ENCODE measurements at places on chromosomes 11 and 22.

DNA sequence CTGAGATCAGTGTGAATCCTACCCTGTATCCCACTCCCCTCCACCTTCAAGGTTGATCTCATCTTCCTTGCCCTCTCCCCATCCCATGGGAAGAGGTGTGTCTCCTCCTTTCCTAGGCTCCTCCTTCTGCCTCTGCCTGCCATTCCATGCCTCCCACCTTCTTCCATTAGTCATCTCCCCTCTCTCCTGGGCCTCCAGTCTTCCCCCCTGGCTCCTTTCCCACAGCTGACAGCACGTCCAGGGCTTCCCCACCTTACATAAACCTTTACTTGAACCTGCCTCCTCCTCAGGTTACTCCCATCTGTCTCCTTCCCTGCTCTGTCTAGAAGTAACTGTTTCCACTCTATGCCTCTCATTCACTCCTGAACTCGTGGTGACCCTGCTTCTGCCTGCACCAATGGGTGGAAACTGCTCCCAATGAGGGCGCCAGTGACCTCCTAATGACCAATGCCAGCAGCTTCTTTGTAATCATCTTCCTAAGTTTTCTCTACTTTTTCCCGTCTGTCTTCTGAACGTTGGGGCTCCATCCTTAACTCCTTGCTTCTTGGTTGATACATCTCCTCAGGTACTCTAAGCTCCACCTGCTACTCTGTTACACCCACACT, 266.9 kb upstream of the NARS2 start:
- DNase-seq, result peak; percentile 11

DNA sequence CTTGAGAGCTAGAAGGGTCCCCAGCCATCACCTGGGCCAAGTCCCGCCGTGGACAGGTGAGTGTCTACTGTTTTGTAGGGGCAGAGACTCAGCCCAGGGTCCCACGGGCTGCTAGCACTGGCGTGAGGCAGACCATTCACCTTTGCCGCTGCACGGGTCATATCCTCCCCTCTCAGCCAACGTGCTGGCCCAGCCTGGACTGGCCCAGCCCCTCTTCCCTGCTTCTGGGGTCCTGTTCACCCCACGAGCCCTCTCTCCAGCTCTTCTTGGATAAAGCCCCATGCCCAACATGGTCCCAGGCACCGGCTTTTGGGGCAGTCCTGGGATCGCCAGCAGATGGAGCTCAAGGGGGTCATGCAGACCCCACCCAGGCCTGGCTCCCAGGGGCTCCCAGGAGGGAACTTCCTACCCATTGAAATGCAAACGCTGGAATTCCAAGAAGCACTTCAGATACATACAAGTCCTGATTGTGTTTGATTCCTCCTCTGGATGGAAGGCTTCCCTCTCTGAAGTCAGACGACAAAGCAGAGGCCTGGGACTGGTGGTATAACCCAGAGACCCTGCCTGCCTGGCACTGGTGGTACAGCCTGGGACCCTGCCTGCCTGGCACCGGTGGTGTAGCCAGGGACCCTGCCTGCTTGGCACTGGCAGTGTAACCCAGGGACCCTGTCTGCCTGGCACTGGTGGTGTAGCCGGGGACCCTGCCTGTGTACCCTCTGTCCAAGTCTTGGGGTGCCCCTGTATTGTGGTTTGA, 8.9 kb upstream of the SEPTIN5 start:
- no peak for DNase-seq

GRCh38 chr11:94700622-94701021, 67.5 kb upstream of the AMOTL1 start:
- DNase-seq, result no peak

DNA sequence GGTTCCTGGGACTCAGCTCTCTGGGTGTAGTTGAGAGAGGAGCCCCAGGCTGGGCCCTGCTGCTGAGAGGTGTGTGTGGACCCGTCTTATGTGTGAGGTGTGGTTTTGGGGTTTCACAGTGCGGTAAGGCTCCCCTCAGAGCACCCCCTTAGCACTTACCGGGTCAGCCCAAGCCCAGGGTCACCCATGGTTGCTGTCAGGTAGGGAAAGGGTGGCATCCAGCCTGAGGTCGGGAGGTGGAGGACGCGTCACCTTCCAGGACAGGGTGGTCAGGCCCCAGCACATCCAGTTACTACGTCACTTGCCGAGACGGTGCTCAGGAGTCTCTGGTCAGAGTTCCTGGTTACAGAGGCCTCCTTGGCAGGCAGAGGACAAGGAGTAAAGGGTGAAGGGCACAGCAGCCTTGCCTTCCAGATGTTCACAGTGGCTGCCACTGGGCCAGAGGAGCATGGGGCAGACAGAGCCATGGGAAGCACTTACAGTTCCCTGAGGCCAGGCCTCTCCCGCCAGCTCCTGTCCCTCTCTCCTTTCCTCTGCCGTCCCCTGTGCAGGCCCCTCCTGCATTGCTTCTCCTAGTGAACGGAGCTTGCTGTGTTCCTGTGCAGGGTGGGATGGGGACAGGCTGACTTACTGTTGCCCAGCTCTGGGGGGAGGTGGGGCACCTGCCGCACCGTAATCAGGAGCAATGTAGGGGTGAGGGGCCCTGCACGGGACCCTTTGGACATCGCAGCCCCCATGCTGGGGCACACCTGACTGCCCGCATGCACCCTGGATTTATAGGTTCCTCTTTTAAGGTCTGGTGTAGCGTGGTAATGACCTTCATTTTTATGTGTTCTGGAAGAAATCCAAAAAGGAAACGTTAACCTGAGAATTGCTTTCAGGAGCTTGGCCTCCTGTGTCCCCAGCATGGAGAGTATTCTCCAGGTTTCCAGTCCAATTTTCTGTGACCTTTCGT, 285.9 kb downstream of the TBC1D22A start:
- no peak for DNase-seq

- DNase-seq, result no peak
Measured at GRCh38 chr22:37752189-37753087, 55.3 kb upstream of the GCAT start.

DNA sequence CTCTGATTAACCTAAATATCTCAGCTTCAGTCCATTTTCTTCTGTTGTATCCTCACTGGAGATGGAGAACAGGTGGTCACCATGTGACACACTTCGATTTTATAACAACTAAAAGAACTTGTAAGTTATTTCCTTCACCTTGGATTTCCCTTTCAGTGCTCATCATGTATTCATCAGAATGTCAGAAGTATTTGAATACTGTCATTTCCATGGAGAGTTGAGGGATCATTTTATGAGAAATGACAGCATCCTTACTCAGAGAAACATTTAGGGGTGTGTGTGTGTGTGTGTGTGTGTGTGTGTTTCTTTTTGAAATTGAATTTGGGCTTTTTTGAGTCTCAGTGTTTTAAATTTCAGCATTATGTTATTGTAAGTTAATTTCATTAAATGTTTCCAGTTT, 205.8 kb downstream of the ARHGAP42 start:
- no peak for DNase-seq

- no peak for DNase-seq
Measured at GRCh38 chr11:42960521-42961088, 351.2 kb upstream of the API5 start.

GRCh38 chr11:105524286-105524685, 85.6 kb upstream of the GRIA4 start:
- no peak for DNase-seq

DNA sequence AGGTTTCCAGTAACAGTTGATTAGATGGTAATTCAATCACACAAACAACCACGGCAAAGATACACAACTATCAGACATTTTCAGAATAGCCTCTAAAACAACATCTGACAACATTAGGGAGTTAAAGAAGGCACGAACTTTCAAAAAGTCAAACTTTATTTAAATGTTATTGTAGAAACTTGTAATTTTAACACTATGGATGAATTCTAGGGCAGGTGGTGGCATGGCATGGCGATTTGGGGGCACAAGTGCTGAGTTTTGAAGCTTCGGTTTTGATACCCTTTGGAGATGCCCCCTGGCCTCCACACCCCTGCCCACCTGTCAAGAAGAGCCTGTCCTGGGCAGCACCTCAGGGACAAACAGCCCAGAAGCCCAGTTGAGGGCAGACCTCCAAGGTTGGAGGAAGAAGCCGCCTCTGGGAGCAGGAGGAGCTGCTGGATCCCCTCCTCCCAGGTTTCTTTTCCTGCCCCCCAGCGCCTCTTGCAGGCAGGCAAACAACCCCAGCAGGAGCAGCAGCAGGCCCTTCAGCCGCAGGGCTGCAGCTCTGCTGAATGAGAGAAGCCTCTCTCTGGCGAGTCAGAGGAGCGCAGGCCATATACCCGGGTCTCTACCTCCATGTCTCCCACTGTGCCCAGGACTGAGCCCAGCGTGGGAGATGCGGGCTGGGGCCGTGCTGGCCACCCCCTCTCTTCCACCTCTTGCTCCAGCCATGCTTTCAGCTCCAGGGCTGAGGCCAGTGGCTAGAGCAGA, 102.1 kb upstream of the IGLL5 start:
- DNase-seq, result no peak

DNA sequence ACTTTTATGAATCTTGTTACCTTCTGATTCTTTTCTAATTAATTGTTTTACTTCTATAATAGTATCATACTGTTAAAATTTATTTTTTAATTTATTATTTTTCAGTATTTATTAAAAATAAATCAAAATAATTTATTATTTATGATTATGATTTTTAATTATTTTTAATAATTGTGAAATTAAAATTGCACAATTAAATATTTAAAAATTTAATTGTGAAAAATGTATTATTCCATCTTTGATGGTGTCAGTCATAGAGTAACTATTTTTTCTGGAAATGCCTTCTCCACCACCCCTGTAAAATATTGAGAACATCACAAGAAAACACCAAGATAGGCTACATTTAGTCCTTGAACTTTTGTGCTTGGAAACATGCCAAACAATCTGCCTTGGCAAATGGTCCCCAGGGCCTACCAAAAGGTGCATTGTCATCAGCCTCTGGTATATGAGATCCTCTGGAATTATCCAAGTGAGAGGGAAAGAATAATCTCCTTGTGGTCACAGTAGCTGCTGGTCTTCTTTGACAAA, at the start of gene OR8H2:
Gene OR8H2 (plus strand): TSS at position 478 of the 528 bp plus-strand sequence. CDS start 1,356 bp downstream, outside the sequence.
- no peak for DNase-seq

- no peak for DNase-seq
Measured at GRCh38 chr11:120911943-120912342, 112.0 kb upstream of the TBCEL start.

- no peak for DNase-seq
Measured at GRCh38 chr11:109106151-109106906, 315.7 kb upstream of the C11orf87 start.

DNA sequence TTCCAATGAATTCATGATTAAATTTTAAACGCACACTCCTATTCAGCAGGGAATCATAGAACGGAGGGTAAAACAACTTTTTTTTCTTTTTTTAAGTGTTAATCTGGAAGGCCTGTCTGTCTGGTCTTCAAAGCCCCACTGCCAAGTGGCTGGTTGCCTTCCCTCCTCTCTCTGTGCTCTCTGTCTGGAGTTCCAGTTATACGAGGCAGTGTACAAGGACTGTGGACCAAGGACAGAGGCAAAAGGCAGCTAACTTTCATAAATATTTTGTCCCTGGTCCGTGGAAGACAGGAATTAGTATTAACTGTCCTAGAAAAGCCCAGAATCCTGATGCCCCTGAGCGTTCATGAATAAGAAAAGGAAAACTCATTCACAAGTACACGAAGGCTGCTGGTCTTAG, 164.0 kb upstream of the E2F8 start:
- no peak for DNase-seq

DNA sequence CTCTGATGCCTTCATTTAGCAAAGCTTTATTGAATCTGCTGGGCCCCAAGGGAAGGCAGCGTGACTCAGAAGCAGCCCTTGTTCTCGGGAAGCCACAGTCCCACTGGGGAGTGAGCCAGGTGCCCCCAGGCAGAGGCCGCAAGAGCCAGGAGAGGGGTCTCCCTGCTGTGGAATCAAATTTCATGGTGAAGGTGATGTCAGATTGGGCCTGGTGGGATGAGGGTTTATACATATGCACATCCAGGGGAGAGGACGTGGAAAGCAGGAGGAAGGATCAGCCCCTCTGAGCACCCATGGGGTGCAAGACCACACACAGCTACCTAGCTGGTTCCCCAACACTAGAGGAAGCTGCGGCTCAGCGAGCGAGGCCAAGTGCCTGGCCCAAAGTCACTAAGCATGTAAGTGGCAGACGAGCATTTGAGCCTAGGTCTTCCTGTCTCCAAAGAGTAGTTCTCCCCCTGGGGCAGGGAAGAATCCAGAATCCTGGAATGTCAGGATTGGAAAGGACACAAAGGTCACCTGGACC, 2.0 kb downstream of the SYNGR1 start:
- peak; percentile 46 for DNase-seq

DNA sequence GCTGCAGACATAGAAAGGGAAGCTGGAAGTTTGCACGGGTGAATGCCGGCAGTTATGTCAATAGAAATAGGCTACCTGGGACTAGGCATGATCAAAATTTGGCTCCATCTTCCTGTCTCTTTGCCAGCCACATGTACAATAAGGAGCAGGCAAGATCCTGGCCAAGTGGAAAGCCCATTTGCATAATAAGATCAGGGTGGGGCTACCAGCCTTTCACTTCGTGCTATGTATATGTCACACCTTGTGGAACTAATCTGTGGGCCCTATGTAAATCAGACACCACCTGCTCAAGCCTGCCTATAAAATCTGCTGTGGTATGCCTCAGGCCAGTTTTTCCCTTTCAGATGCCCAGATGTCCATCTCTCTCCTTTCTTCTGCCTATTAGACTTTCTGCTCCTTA, 79.3 kb upstream of the DRD2 start:
- DNase-seq, result no peak

- DNase-seq, result no peak
Measured at GRCh38 chr11:134530636-134531326, 118.7 kb upstream of the B3GAT1 start.

DNA sequence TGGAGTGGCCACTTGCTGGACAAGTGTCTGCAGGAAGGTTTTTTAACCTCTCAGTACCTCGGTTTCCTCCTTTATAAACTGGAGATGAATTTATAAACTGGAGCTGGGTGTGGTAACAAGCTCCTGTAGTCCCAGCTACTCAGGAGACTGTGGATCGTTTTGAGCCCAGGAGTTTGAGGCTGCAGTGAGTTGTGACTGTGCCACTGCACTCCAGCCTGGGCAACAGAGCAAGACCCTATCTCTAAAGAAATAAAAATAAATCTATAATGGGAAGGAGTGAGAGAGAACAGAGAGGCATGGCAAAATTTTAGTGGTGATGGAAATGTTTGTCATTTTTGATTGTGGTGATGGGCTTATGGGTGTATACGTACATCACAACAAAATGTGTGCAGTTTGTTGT, 1.4 kb upstream of the PDGFB start:
- DNase-seq, result no peak

Data from nephron progenitor cell (in vitro differentiated cells).